ENCODE measurements at places on chromosomes 3 and 15.

DNA sequence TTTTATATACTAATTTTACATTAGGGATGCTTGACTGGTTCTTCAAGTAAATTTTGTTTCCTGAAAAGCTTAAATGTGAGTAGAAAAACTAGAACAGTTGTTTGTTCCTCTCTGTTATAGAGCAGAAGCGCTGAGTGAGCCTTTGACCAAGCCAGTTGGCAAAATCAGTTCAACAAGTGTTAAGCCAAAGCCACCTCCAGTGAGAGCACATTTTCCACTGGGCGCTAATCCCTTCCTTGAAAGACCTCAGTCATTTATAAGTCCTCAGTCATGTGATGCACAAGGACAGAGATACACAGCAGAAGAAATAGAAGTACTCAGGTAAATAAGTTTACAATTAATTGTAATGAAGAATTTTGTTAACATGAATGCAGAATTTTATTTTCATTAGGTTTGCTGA is 14.6 kb downstream of the CAPN7 start:
- no peak for DNase-seq

GRCh38 chr15:96870580-96870979 is 540.1 kb downstream of the NR2F2 start:
- DNase-seq: no peak

- no peak for DNase-seq
Measured at GRCh38 chr3:71252466-71252865, 331.1 kb downstream of the FOXP1 start.

DNA sequence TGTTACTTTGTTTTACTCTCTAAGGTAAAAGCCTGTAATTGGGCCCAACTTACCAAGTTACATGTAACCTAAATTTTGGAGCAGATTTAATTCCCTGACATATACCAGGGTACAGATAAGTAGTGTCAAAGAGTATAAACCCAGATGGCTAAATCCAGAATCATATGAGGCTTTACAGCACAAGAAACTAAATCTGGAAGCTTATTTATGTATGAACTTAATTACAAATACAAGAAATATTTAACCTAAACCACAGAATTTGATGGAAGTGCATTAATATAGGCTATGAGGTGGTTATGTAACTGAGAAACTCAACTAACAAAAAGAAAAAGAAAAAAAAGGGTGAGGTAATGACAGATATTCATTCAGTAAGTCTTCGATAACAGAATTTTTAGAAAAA is 930.2 kb upstream of the ALCAM start:
- no peak for DNase-seq

DNA sequence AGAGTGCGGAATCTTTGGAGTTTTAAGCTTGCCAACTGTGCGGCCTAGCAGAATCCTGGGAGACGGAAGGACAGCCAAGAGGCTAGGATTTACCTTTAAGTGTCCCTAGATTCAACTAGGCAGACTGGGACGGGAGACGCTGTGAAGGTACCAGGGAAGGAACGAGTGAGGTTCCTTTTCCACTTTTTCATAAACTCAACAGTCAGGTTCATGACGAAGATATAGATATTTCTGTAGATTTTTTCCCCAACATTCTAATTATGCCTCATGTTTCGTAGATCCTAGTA is 564 bp upstream of the GABPB1 start:
- DNase-seq: no peak

DNA sequence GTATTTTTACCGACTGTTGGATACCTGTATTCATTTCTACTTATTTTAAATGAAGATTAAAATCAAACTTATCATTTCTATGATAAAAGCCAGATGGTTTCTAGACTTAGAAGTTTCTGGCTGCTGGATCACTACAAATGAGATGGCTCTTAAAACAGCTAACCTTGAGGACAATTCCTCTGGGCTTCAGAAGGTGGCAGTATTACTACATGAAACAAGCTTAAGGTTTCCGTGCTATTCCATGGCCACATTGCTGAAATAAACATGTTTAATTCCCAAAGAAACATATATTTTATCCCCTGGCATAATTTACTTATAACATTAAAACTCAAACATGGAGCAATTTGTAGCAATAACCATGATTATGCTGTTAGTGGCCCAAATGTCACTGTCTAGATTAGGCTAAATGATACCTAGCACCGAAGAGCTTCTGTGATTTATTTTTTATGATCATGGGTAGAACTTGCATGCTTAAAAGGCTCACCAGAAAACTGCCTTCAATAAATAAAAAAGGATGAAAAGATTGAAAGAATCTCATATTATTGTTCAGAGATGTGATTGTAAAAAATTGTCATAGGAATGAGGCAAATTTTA is 204.0 kb upstream of the NANOGP8 start:
- DNase-seq: peak; percentile 28

GRCh38 chr3:71688121-71688520 is 37.1 kb downstream of the EIF4E3 start:
- no peak for DNase-seq

GRCh38 chr15:69758291-69758771 is 305.7 kb downstream of the RPLP1 start:
- DNase-seq: no peak

DNA sequence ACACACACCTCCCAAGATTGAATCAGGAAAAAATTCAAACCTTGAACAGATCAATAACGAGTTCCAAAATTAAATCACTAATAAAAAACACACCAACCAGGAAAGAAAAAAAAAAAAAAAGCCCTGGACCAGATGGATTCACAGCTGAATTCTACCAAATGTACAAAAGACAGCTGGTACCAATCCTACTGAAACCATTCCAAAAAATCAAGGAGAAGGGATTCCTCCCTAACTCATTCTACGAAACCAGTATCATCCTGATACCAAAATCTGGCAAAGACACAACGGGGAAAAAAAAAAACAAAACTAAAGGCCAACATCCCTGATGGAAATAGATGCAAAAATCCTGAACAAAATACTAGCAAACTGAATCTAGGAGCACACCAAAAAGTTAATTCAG is 54.4 kb upstream of the SLC12A8 start:
- no peak for DNase-seq

- no peak for DNase-seq
Measured at GRCh38 chr3:16595778-16596177, 9.4 kb downstream of the DAZL start.

DNA sequence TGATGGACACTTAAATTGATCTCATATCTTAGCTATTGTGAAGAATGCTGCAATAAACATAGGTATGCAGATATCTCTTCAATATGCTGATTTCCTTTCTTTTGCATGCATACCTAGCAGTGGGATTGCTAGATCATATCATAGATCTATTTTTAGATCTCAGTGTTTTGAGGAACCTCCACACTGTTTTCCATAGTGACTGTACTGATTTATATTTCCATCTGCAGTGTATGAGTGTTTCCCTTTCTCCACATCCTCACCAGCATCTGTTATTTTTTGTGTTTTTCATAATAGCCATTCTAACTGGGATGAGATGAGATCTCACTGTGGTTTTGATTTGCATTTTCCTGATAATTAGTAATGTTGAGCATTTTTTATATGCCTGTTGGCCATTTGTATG is 17.1 kb upstream of the RASA2 start:
- no peak for DNase-seq

DNA sequence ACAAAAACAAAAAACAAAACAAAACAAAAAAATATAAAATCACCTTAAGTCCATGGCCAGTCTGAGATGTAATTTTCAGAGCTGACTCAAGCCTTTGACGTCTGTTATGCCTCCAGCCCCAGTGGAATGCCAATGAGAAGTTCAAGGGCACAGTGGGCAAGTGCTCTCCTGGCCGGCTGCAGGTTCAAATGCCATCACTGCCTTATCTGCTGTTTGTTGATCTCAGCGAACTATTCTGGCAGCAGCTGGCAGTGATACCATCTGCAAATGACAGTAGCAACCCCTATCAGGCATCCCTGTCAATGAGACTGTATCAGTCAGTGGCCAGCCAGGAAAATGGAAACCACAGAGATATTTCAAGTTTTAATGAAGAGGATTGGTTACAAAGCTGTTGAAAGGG is 10.8 kb upstream of the PDE8A start:
- DNase-seq: no peak
